Testis (tissue), 5 donors: ENCODE measurements at places on chromosomes 11 and 22. TPM values are rescaled to one million over a fixed set of nuclear protein-coding genes. Genes with fewer than 3 reads are reported as not detected.

GRCh38 chr11:102230911-102231310 is 86.4 kb upstream of the BIRC3 start:
- DNase-seq: no peak

GRCh38 chr11:70201882-70202861 is 924 bp upstream of the FADD start:
- DNase-seq: no peak

DNA sequence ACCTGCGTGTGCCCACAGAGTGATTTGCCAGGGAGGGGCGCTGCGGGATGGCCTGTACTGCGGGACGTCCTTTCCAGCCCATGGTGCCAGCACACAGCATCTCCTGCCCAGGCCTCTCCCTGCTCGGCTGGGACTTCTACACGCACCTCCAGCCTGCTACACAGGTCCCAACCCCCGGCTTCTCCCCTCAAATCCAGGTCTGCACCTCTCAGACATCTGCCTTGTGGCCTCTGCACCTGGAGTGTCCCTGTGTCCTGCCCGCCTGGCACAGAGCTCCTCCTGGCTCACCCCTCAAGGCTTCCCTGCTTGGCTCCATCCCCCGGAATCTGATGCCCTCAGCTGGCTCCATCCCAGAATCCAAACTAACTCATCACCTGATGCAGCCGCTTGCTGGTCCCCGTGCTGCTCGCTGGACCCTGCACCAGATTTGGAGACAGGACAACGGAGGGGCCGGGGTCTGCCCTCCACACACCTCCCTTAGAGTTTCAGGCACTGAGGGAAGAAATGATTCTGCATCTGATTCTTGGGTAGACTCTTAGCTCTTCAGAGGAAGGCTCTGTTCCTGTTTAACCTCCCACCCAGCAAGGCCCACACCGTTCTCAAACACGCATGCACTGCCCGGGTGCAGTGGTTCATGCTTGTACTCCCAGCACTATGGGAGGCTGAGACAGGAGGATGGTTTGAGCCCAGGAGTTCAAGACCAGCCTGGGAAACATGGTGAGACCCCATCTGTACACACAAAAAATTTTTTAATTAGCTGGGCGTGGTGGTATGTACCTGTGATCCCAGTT is 4.0 kb upstream of the LSP1 start:
- no peak for DNase-seq

- no peak for DNase-seq
Observed at GRCh38 chr22:44661070-44661469, 40.9 kb upstream of the PRR5 start.

- DNase-seq: no peak
Observed at GRCh38 chr11:77470971-77471370, 2.9 kb downstream of the PAK1 start.

DNA sequence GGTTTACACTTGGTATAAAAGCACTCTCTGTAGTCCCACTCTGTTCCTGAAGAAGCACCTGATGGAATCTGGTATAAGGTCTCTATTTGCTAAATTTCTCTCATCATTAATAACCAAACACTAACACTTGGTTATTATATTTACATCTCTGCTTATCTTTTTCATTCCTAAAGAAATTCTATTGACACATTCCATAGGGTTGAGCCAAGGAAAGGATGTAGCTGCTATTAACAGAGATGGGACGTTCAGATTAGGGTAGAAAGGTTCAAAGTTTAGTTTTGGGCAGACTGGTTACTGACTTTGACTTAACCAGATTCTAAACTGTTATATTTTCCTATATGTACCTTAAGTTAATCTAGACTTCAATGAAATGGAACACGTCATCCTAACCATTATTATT is 91.5 kb downstream of the RSF1 start:
- no peak for DNase-seq

DNA sequence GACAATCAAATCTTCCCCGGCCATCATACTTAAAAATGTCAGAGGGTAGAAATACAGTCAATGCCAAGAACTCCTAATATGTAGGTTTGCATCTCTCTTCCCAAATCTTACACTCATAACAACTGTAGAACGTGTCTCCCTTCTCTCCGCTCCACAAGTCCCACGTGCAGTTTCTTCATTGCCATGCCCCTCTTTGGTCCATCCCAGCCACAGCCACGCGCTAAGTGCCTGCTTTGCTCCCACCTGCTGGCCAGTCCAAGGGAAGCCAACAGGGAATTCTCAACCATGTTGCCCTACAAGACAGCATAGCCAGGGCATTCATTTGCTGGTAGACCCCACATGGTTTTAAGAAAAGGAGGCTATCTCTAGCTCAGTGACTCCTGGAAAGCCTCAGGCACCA is 420.6 kb upstream of the ISX start:
- DNase-seq: no peak

GRCh38 chr11:95686265-95686664 is 103.3 kb downstream of the FAM76B start:
- DNase-seq: no peak

DNA sequence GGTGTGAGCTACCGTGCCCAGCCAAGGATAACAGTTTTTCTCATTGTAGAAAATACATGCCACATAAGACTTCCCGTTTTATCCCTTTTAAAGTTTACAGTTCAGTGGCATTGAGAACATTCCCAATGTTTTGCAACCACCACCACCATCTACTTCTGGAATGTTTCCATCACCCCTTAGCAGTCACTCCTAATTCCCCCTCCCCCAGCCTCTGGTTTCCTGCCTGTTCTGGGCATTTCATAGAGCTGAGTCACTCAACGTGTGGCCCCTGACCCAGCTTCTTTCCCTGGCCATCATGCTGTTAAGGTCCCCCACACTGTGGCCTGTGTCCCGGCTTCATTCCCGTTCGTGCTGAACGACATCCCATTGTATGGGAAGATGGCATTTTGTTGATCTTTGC is 30.7 kb downstream of the FGF4 start:
- no peak for DNase-seq

DNA sequence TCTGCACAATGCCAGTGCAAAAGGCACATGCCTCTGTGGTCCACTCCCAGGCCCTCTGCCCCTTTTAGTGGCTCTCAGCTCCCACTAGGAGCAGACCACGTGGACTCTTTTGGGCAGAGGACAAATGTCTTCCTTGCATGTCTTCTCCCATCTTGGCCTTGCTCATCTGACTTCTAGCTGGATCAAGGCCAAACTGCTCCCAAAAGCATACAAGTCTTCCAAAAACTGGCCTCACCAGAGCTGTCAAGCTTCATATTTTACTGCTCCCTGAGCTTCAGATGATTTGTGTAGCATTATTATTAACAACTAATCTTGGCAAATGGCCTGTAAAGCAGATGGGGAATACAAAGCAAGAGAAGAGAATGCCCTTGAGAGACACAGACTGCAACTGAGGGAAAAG is 6.9 kb downstream of the SMPD1 start:
- DNase-seq: no peak

SYT7 gene
- 5.9 TPM for polyA plus RNA-seq

OR5P2 gene
- not detected for polyA plus RNA-seq

PRCP gene
- 118 TPM for polyA plus RNA-seq

OTOG gene
- 4.2 TPM for polyA plus RNA-seq

CADM1 gene
- 135 TPM for polyA plus RNA-seq

GTSE1 gene
- polyA plus RNA-seq: 22.9 TPM
